ENCODE measurements at places on chromosomes 2 and 18.

GRCh38 chr2:231185050-231185725 is 13.2 kb upstream of the ARMC9 start:
- DNase-seq: no peak

- DNase-seq: peak; percentile 55
These were observed 45.4 kb downstream of the M1AP start for GRCh38 chr2:74602586-74603281.

- no peak for DNase-seq
These were observed 38.7 kb upstream of the CREB1 start for GRCh38 chr2:207491086-207491485.

DNA sequence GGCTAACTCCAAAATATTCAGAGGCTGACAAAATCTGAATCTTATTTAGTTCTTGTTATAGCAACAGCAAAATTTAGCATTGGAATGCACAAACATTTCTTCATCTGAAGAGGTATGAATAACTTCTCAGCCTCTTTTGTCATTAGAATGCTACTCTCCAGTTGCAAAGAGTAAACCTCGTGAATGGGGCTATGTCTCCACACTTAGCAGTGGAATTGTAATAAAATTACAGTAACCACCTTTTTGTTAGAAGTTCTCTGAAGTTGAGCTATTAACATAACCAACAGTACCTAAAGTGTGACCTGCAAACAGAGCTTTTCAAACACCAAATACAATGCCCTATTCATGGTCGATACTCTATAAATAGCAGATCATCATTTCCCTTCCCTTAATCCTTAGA is 50.2 kb upstream of the GALNT3 start:
- DNase-seq: no peak

GRCh38 chr2:236631281-236631855 is 61.7 kb downstream of the ACKR3 start:
- DNase-seq: no peak

DNA sequence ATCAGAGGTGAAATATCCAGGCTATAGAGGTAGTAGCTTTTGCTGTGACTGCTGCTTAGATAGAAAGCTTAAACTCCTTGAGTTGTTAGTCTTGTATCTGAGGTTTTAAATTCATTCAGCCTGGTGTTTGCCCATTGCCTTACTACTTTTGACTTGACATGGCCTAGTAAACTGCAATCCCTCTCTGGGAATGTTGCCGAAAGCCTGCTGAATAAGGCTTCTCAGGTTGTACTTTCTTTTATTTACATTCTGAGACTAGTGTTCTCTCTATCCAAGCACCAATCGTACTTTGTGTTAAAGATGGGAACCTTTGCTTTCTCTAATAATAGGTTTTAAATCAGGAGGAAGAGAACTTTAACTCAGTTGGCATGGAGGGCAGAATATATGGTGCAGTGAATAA is 357.6 kb upstream of the CWC22 start:
- DNase-seq: no peak

- no peak for DNase-seq
These were observed 33.8 kb downstream of the GREB1 start for GRCh38 chr2:11567631-11568031.
